NCI-H2081 treated with DMSO at 0.1 percent for 48 hours (cell line): ENCODE measurements at places on chromosomes 7 and 10.

GRCh38 chr7:70346844-70347462 is 748.7 kb downstream of the AUTS2 start:
- DNase-seq = no peak

GRCh38 chr10:119687192-119688032 is 36.2 kb downstream of the BAG3 start:
- DNase-seq = no peak

- DNase-seq = no peak
Measured at GRCh38 chr10:43863859-43864591, 215.3 kb upstream of the ZNF32 start.

DNA sequence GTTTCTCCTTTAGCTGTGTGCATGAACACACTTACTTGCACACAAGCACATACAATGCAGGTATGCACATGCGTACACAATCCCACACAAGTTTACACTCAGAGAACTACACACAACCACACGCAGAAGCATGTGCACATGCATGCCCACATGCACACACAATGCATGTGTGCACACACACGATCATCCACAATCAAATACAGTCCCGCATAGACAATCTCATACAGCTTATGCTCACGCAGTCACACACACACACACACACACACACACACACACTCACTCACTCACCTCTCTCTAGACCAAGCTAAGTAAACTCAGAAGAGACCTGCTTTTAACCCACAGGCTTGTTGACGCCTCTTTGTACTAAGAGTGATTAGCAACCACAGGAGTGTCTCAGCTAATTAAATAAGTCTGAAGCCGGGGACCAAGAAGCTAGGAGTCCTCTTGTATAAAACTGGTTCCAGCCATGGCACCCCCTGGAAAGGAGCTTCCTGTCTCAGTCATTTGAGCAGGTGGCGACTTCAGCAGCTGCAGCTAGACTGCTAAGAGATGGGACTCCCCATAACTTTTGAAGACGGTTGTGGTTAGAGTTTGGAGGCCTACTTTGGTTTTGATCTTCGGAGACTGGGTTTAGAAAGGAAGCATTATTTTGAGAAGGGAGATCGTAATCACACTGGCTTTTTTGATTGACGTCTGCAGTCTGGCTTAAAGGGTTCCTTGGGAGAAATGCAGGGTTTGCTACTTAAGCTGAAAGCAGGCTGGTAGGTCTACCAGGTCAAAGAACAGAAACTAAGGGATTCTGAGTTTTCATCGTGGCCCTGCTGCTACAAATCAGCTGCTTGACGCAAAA is 82.3 kb upstream of the ADRB1 start:
- DNase-seq = no peak

DNA sequence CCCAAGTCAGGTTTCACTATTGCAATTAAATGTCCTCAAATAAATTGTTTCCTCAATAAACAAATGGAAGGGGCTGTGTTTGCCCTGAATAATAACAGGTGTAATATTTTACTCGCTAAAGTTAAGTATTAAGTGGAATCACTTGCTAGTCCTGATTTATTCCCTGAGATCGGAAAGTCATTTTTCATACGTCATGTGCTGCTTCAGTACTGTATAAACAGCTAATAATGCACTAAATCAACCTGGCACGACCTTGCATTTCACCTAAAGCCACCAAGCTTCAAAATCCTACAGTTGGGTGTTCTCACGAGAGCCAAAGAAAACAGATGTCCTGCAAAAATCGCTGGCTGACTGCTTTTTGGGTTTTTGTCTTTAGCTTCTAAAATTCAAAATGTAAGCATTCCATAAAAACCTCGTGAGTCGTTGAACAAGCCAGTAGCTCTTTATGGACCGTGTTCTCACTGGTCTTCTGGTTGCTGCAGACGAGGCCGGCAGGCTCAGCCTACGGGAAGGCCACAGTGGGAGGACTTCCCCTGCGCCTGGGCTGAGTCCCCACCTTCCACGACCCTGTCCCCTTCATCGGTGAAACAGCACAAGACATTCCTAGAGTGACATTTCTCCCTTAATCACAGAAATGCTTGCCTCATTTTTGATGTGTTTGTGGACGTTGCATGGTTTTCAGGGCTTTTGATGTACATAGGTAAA is 17.9 kb upstream of the MNX1 start:
- DNase-seq = no peak

- no peak for DNase-seq
Measured at GRCh38 chr10:23330948-23331347, 13.6 kb downstream of the C10orf67 start.

- no peak for DNase-seq
Measured at GRCh38 chr7:147251751-147252325, 1135.2 kb downstream of the CNTNAP2 start.

DNA sequence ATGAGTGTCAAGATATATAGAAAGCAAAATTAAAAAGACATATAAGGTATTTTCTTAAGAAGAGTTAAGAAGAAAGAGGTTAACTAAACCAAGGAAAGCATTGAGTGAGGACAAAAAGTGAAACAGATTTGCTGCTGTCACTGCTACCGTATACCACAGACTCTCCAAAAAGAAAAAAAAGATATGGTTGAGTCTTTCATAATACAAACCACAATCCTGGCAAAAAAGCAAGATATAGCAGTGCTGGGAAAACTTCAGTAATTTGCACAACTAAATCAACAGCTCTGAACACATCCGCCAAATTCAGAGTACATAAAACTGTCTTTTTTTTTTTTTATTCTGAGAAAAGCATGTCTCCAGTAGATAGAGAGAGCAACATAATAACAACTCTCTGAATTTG is 114.7 kb downstream of the ETV1 start:
- no peak for DNase-seq

GRCh38 chr7:108404509-108405420 is 51.5 kb downstream of the NRCAM start:
- no peak for DNase-seq

GRCh38 chr10:70034232-70034631 is 18.4 kb upstream of the MACROH2A2 start:
- no peak for DNase-seq

GRCh38 chr7:104061652-104062051 is 72.2 kb upstream of the RELN start:
- DNase-seq = no peak

- DNase-seq = no peak
Measured at GRCh38 chr10:1545524-1545923, 191.8 kb downstream of the ADARB2 start.

GRCh38 chr7:42831718-42832522 is 80.0 kb downstream of the C7orf25 start:
- DNase-seq = no peak

GRCh38 chr7:113891828-113892227 is 27.0 kb downstream of the PPP1R3A start:
- no peak for DNase-seq

DNA sequence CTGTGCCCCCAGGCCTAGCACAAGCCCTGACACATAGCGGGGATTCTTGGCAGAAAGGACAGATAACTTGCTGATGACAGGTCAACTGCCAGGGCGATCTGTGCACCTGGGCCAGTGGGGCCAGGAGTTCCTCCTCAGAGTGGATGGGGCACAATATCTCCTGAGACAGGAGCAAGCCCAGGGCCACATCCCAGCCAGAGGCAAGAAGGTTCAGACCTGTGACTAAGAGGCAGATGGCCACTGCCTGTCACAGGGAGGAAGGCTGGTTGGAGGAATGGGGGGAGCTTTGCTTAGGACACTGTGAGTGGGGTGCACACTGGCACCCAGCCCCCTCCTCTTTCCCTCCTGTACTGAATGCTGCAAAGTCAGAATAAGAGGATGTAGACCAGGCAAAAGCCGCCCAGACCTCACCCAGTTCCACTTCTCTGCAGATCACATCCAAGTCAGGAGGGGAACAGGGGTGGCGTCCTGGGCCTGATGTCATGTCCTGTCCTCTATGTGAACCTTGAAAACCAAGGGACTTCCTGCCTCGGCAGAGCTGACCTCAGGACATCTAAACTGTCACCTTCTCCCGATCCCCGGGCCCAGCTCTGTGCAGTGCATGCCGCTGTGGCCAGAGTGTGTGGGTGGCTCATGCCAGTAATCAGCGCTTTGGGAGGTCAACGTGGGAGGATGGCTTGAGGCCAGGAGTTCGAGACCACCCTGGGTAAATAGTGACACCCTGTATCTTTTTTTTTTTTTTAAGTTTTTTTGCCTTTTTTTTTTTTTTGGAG is 1.3 kb downstream of the GUSB start:
- DNase-seq = no peak

GRCh38 chr10:4532976-4533375 is 293.0 kb upstream of the AKR1E2 start:
- DNase-seq = no peak

DNA sequence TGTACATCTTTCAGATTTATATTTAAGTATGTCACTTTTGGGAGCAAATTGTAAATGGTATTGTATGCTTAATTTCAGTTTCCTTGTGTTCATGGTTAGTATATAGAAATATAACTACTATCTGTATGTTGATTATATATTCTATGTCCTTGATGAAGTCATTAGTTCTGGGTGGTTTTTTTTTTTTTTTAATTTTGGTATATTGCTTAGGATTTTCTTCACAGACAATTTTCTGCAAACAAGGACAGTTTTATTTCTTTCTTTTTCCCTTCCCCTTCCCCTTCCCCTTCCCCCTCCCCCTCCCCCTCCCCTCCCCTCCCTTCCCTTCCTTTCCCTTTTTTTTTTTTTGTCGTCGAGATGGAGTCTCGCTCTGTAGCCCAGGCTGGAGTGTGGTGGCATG is 430.0 kb downstream of the TYW1 start:
- no peak for DNase-seq

- DNase-seq = no peak
Measured at GRCh38 chr7:2173189-2173827, 59.4 kb downstream of the MAD1L1 start.
